ENCODE measurements at places on chromosomes 1 and 21.

- DNase-seq, result no peak
Observed at GRCh38 chr1:27418326-27419185, 26.1 kb downstream of the GPR3 start.

- DNase-seq, result no peak
Observed at GRCh38 chr1:212688341-212689047, 11.1 kb downstream of the BATF3 start.

GRCh38 chr1:154813300-154813816, 56.7 kb downstream of the KCNN3 start:
- no peak for DNase-seq

GRCh38 chr21:44598061-44598460, 2.3 kb upstream of the KRTAP10-7 start:
- DNase-seq, result no peak

DNA sequence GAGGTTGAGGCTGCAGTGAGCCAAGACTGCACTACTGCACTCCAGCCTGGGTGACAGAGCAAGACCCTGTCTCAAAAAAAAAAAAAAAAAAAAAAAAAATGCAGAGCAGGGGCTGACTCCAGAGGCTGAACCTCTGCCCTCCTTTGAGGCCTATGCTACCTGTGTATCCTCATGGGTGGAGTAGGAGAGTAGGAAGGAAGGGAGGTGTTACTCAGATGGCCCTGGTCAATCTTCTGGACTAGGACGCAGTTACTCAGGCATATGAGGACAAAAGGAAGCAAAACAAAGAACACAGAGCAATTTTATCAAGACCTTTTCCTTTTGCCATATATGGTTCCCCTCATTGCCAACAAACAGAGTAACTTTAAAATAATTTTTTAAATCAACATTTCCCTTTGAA, 35.2 kb downstream of the TGFBR3 start:
- no peak for DNase-seq

DNA sequence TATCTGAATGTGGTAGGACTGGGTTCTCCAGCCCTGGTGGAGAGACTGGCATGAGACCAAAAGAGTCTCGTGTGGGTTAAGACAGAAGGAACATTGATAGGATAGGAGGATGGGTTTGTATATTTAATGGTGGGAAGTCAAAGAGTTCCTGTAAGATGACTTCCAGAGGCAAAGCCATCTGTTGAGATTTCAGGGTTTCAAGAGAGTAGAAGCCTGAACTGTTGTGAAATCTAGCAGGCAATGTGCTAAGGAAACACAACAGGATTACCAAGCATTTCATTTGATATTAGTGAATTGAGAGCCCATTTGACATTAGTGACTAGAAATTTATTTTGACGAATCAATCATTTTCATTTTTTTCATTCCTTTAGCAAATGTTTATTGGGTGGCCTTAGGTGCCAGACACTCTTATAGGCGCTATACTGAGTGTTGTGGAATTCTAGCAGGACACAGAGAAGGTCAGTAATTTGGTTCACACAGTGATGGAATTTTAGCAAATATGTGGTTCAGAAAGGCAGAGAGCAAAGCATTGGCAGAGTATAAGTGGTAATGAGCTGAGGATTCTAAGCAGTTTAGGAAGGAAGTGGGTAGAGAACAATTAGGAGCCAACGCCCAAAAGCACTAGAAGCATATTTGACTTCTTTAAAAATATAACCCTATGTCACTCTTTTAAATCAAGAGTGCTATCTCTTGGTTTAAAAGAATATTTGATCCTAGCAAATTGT, 149.3 kb downstream of the AK5 start:
- DNase-seq, result no peak

- DNase-seq, result no peak
Observed at GRCh38 chr1:172135978-172136610, 284.4 kb upstream of the C1orf105 start.

Data from T-helper 1 cell (primary cell).